ENCODE measurements at places on chromosomes 12 and 14.
A peak's percentile ranks its signal among the peaks of the same experiment; 100 is the strongest.

DNA sequence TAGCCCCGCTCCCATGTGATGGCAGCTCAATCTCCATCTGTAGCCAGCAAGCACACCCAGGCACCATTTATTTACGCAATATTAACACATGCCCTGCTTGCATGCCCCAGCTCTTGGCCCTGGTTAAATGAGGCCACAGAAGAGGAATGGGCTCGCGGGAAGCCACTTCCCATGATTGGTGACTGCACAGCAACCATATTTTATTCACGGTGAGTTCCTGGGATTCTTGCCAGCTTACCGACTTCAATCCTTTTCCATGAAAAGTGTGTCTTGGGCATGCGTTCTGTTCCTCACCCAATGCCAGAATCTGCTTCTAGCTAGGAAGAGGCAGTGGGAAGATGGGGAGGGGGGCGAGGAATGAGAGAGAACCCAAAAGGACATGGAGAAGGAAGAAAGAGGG lies 54.7 kb downstream of the PITPNM2 start:
- DNase-seq: no peak

GRCh38 chr14:71492346-71492745 lies 439.9 kb upstream of the RGS6 start:
- DNase-seq: no peak

DNA sequence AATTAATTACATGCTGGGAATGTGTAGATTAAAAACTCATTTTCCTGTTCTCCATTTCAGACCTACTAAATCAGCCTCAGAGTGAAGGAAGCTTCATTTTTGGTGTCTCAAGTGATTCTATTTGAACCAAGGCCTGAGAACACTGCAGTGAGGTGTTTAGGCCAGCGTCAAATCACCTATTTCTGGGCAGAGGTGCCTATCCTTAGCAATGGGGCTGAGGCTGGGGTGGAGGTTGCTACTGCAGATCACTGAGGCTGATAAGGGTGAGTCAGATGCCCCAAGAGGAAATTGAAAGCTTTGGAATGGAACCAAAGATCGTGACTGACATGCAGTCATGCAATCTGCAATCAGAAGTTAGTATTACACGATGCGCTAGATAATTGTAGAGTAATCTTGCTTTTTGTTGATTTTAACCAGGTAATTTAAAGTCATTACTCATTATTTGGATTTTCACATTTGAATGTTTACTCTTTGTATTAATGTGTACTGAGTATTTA lies 4.4 kb downstream of the TXNRD1 start:
- peak; percentile 25 for DNase-seq

- no peak for DNase-seq
Measured at GRCh38 chr12:27179400-27180214, 64.5 kb upstream of the STK38L start.

GRCh38 chr14:104978746-104979691 lies 845 bp upstream of the AHNAK2 start:
- no peak for DNase-seq

DNA sequence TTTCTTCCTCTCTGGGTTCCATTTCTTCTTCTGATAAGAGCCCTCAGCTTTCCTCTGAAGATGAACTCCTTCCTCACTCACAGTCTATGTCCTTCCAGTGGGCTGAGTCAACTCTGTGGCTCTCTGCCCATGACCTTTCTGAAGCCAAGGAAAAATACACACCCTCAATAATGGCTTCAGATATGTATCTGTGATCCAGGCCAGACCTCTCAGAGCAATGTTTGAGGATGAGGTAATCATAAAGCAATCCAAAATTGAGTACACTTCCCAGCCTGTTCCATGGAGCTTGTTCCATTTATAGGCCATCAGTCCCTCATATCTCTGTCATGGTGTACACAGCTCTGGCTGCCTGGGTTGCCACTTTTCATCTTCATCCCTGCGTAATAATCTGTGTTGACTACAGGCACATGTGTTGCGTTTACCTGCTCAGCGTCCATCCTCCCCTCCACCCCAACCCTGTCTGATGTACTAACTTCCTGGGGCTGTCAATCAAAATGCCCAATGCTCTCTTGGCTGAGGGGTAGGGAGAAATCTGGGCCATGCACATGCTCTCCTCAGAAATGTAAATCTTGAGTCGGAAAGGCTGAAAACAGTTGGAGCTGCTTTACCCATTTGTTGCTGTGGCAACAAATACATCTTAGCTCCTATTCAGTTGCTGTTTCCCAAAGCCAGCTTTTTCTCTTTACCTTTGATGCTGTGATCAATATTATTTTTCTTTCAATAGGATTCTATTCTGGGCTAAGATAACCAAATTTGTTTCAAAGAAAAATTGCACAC lies 377.8 kb upstream of the TMEM132C start:
- DNase-seq: no peak

- DNase-seq: no peak
Measured at GRCh38 chr12:122788387-122788786, 14.0 kb downstream of the CCDC62 start.

DNA sequence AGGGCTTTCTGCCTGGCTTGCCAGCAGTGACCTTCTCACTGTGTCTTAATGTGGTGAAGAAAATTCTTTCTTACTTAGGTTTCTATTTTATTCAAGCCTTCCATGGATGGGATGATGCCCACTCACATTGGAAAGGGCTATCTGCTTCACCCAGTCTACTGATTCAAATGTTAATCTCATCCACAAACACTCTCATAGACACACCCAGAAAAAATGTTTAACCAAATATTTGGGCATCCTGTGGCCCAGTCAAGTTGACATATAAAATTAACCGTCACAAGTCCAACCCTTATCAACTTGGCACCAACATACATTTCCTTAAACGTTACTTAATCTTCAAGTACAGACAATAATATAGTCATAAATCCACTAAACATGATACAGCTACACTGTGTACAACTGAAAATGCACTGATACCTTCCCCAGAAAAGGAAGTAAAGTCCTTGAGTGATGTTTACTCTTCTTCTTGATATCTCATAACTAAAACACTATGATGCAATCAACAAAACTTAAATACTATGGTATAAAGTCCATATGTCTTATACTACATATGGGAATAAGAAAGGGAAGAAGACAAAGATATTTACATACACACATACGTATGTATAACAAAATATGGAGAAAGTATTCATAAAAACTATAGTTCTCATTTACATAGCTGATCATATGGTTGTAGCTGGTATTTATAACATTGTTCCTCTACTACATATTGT lies 394.7 kb upstream of the NOVA1 start:
- no peak for DNase-seq

DNA sequence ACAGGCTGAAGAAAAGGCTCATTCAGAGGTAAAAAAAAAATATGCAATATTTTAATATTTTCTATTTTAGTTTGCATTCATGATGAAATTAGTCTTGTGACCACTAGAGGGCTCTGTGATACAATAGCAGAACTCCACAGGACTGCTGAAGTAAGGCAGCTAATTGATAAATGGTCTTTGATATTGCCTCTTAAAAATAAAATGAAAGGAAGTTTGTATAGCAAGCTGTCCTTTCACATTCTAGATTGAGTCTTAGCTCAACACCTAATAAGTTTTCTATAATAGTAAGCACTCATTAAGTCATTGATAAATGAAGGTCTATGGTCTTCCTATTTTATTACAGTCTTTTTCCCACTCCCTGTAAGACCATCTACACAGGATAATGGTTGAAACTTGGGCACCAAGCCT lies 315.7 kb downstream of the NAV3 start:
- DNase-seq: no peak

DNA sequence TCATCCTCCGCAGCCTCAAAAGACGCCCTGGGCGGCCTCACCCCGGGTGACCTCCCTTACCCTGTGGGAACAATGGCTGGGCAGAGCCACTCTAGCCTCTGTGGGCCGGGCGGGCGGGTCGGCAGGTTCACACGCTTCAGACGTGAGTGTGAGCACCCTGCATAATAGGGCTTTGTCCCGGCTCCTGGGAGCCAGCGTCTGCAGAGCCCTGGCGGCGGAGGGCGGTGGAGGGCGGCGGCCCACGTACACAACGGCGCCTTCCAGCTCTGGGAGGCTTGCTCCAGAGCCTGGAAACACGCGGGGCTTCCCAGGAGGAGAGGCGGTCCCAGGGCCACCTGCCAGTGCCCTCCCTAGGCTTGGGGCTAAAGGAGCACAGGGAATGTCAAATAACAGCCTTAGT lies 205.6 kb downstream of the BCL11B start:
- no peak for DNase-seq

GRCh38 chr14:60212503-60213371 lies 36.3 kb upstream of the PPM1A start:
- DNase-seq: no peak

GRCh38 chr14:60622210-60622916 lies 26.9 kb downstream of the SIX1 start:
- DNase-seq: no peak

DNA sequence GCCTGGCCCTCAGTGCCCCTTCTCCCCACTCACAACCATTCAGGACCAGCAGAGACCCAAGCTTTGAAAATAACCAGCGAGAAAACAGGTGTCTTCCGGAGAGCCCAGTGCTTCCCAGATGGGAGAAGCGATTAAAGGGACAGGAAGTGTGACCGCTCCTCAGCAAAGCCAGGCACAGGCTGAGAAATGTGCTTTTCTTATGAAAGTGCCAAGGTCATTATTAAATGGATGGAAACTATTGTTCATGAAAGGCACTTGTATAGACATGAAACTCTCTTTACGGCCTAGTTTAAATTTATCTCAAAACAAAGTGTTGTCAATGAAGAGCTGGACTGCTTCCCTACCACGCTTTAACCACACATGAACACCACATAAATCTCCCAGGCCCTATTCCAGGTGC lies 210.4 kb downstream of the SPTSSA start:
- no peak for DNase-seq

- no peak for DNase-seq
Measured at GRCh38 chr12:106369624-106370346, 12.2 kb downstream of the POLR3B start.
